ENCODE measurements at places on chromosomes 2 and 18.
A peak's percentile ranks its signal among the peaks of the same experiment; 100 is the strongest.

DNA sequence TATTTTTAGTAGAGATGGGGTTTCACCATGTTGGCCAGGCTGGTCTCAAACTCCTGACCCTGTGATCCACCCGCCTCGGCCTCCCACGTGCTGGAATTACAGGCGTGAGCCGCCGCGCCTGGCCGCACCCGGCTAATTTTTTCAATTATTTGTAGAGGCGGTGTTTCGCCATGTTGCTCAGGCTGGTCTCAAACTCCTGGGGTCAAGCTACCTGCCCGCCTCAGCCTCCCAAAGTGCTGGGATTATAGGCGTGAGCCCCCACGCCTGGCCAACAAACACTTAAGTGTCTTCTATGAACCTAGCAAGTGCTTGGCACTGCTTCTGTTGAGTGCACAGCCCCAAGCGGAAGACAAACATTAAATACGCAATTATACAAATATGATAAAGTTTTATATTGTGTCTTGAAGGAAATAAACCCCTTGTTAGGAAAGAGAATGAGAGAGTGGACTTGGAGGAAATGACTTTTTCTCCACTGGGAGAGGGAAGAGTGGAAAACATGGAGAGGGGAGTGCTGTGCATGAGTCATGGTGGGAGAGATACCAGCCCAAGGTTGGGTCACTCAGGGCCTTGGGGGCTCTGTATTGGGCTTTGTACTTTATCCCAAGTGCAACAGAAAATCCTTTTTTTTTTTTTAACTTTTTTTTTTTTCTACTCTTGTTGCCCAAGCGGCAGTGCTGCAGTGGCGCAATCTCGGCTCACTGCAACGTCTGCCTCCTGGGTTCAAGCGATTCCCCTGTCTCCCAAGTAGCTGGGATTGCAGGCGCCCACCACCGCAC lies 41.4 kb upstream of the ACTR2 start:
- no peak for DNase-seq

DNA sequence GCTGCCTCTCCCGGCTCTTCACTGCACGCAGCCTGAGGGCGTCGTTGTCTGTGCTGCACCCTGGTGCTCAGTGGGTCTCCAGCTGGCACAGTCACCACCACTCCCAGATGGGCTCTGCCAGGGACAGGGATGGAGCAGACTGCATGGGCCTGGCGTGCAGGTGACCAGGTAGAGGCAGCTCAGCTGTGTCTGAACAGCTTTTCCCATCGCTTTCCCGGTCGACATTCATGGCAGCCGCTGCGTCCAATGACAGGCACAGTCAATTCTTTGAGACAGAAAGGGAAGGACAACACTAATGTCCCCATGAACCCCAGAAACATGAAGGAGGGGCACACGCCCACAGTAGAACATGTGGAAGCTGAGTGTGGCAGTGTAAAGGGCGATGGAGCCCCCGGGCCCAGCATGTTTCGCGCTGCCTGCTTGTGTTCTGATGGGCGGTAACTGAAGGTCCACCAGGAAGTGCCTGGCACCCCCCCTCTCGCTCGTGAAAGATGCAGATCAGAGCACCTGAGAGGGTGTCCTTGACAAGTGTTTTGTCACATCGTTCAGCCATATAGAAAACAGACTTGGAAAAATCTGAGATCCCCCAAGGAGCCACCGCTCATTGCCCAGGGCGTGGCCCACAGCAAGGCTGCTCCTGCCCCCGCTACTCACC lies 122.4 kb downstream of the NFATC1 start:
- DNase-seq: peak; percentile 38

DNA sequence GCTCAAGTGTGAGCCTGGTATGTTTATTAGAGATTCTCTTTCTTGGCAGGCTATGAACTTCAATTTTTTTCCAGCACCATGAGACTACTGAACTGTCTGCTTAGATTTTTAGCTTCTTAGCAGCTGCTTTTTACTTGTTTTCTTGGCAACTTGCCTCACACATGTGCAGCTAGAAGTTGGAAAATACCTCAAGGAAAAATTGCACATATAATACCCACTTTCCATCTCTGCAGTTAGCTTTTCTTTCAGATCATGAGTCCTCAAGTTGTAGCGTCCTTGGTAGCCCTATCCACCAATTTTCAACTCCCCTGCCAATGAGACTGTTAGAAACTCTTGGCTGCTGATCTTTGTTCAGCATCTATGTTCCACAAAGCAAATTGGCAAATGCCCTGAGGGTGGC lies 302.1 kb downstream of the HRH4 start:
- no peak for DNase-seq

GRCh38 chr2:42493468-42494354 lies at the start of gene KCNG3:
Gene KCNG3 (minus strand): TSS chr2:42493982. CDS start chr2:42493501, 481 bp downstream.
- DNase-seq: no peak

DNA sequence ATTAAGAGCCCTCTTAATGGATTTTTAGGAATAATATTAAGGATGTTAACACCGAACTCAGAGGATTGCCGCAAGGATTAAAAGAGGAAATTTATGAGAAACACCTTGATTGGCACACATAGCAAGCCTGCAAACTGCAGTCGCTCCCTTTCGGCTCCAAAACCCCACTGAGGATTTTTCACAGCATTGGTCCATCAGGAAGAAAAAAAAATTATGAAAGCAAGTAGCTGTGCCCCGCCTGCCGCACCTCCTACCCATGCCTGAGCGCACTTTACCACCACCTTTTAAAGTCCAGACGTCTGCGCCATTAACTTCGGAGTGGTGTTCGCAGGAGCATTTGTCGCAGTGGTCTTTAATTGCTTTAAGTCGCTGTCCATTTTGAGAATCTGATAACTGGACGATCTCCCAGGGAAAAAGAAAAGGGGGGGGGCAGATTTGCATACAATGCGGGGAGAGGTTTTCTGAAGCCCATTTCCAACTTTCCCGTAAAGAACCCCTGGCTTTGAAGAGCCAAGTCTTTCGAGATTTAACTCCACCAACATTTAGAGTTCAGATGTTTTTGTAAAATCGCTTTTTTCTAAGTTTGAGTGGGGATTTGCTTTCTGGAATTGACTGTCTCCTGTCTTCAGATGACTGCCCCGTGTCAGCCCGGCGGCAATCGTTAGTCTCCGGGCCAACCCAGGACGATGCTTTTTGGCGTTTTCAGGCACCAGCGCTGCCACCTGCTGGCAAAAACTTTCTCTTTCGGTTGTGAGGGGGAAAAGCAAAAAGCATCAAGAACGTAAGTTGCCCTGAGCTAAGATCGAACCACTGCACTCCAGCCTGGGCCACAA lies 913 bp upstream of the TRABD2A start:
- DNase-seq: no peak

DNA sequence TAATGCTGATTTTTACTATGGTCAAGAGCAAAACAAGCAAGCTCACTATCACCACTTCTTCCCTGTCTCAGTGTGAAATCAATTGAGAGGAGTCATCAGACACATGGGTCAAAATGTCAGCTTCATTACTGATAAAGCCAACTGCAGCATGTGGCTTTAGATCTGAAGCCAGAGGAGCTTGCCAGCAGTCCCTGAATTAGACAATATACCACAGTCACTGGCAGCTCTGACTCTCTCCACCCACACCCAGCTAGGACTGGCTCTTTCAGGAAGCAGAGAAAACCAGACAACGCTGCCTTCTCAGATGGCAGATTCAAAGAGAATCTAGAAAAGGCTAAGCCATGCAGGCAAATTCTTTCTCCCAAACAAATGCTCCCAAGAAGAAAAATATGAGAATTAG lies 20.0 kb upstream of the ASB18 start:
- DNase-seq: no peak

- DNase-seq: no peak
These were observed 370 bp downstream of the KLHL29 start for GRCh38 chr2:23385351-23385747.

GRCh38 chr2:72148837-72149555 lies 1.3 kb upstream of the CYP26B1 start:
- DNase-seq: no peak

- no peak for DNase-seq
These were observed 4.3 kb upstream of the SPOPL start for GRCh38 chr2:138497294-138497693.

DNA sequence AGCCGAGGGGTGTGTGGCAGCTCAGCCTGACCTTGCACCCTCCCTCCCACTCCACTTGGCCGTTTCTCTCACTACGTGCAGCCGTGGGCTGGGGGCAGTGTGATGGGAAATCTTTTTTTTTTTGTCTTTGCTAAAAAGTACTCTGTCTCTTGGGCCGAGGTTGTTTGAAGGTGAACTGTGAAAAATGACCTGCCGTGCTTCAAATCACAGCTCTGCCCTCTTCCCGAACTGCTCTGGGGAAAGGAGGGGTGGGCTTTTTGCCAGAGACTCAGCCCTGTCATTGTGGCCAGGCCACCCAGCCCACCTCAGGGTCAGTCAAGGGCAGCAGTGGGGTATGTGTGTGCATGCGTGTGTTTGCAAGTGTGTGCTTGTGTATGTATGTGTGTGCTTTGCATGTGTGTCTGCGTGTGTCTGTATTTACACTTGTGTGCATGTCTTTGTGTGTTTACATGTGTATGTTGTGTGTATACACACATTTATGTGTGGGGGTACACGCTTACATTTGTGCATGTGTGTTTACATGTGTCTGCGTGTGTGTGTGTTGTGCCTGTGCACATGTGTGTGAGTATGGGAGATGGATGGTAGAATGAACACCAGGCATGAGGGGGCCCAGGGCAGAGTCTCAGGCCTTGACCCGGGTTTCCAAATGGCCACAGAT lies 61.3 kb upstream of the HAAO start:
- no peak for DNase-seq

GRCh38 chr18:54076166-54076565 lies 148.3 kb downstream of the MBD2 start:
- DNase-seq: no peak

Measured in RWPE2 (cell line).